ENCODE measurements at places on chromosomes 2 and 18. TPM values are rescaled to one million over a fixed set of nuclear protein-coding genes. Genes with fewer than 3 reads are reported as not detected.

- no peak for DNase-seq
Measured at GRCh38 chr2:149115781-149116180, 77.3 kb downstream of the LYPD6B start.

DNA sequence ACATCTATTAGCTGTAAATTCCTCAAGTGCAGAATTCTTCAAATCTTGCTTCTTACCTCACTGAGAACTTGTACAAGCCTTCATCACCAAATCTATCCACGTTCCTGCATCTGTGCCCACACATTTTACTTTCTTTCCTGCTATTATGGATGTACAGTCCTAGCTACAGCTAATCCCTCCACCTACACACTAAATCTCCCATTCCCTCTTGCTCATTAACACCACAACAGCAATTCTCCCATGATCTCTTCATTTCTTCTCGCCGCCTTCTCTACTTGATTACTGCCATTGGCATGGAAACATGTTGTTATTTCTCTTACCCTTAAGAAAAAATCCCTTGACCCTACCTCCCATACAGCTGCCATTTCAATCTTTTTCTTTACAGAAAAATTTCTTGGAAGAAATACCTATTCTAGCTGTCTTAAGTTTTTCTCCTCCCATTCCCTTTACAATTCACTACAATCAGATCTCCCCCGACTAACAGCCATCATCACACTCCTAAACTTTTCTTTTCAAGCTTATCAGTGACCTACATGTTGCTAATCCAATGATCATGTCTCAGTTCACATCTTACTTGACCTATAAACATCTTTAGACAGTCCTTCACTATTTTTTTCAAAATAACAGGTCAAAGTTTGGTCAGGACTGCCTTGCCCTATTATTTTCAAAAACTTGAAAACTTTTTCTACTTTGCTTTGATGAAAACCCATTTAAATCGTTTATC, 41.0 kb downstream of the ROCK2 start:
- no peak for DNase-seq

DNA sequence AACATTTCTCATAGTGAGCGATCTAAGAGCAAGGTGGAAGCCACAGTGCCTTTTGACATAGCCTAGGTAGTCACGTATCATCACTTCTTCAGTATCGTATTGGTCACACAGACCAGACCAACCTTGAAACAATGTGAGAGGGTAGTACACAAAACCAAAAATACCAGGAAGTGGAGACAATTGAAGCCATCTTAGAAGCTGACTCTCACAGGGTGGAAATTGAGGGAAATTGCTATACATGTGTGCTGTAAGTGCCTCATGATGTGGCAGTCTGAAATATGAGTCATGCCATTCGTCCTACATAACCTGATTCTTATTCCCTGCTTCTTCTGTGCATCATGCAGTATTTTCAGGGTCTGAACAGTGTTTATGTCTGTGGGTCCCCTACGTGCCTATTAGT, 62.3 kb upstream of the STON1 start:
- no peak for DNase-seq

GRCh38 chr18:6871566-6871965, 142.1 kb downstream of the ARHGAP28 start:
- no peak for DNase-seq

- DNase-seq = peak; percentile 75
Measured at GRCh38 chr2:97645112-97645694, 659 bp upstream of the COX5B start.

GRCh38 chr2:33134791-33135560, 188.2 kb downstream of the LTBP1 start:
- no peak for DNase-seq

GRCh38 chr2:105405291-105405690, 6.4 kb upstream of the FHL2 start:
- no peak for DNase-seq

DNA sequence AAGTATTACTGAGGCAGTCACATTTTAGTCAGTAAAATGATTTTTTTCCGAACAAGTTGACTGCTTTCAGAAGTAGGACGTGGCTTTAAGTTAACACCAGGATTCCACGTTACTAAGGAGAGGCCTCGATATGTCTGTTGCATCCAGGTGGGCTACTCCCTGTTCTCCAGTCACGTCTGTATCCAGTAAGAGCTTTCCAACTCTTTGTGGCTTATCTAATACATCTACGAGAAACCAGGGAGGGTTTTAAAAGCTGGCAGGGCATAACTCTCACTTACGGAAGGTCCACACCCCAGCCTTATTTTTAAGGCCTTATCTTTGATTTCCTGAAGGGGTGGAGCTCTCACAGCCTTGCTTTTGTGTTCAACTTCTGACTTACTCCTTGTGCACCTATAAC, 99.2 kb downstream of the SLC8A1 start:
- no peak for DNase-seq

DNA sequence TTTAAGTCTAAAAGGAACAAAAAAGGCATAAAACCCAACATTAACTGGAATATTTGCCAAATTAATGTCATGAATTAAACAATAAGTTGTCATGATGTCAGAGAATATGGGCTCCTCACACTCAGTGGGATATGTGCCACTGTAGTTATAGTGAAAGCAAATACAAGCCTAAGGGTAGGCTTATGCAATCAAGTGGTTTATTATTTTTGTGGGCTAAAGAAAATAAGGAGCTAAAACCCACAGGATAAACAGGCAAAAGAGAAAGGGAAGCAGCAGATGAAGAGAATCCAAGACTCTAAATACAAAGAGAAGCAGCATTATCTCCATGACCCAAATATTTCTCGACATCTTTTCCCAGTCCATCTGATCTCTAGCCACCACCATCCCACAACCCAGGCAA, 17.5 kb downstream of the YWHAQ start:
- no peak for DNase-seq

CMPK2 gene
- 9.4 TPM for total RNA-seq

DCDC2C gene
- 2.4 TPM for total RNA-seq

EGR4 gene
- not detected for total RNA-seq

COL4A3 gene
- total RNA-seq = 1.1 TPM

CNTNAP5 gene
- not detected for total RNA-seq

Measured in ascending aorta (tissue), 2 donors.